Hepatocyte (in vitro differentiated cells): ENCODE measurements at places on chromosomes 1 and 21. TPM values are rescaled to one million over a fixed set of nuclear protein-coding genes. Genes with fewer than 3 reads are reported as not detected.

DNA sequence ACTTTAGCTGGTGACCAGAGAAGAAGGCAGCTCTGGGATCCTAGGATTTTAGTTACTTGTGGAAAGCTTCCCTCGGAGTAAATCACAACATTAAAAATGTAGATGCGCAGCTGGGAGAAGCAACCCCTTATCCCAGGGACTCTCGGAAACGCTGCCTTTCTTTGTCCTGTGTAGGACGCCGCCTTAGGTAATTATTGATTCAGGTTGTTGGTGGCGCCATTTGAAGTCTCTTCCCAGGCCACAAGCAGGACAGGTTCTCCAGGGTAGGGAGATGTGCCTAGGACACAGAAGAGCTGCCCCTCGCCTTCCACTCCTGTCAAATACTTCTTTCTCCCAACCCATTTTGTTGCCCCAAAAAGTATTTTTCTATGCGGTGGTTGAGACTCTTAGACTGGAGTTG, 10.3 kb downstream of the SLC37A1 start:
- peak; percentile 48 for DNase-seq

- DNase-seq, result peak; percentile 77
These were observed 7.0 kb upstream of the KCNC4 start for GRCh38 chr1:110203021-110203661.

GJC2 gene
- 0.40 and 0.63 TPM in 2 replicates for polyA plus RNA-seq

GRCh38 chr1:204872262-204872881, 1.7 kb downstream of the NFASC start:
- DNase-seq, result no peak

DNA sequence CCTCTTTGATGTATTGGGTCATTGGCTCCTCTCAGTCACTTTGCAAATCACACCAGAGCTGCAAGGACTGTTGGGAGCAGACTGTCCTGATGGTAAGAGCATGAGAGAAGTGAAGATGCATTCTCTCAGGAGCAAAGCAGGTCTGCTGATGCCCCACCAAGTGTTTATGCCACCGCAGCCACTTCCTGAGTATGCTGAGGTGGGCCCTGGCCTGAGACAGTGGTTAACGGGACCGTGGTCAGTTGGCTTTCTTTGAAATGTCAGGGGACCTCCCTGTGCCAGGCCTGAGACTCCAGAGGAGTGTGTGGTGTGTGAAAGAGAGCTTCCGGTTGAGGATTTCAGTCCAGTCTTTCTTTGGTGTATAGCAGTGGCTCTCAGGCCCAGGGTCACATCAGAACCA, 79.4 kb downstream of the SPATA46 start:
- DNase-seq, result no peak

- no peak for DNase-seq
These were observed 154.4 kb downstream of the SETD4 start for GRCh38 chr21:35905963-35906345.

DNA sequence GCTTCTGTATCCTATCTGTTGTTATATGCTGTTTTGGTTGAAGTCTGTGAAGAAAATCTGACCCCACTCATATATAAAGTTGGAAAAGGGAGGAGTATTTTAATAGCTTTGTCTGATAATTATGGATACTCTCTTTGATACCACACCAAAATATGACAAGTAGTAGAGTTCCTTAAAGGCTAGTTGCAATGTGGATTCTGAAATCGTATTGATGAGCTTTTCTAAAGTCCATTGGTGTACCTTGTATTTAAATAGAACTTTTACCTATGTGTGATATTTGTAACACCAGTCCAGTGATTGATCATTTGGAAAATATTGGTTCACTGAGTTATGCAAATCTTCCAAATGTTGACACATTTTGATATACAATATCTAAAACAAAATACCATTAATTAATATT, 7.7 kb downstream of the GAS5 start:
- DNase-seq, result no peak

GRCh38 chr1:167510881-167511280, 7.4 kb downstream of the CD247 start:
- no peak for DNase-seq

DNA sequence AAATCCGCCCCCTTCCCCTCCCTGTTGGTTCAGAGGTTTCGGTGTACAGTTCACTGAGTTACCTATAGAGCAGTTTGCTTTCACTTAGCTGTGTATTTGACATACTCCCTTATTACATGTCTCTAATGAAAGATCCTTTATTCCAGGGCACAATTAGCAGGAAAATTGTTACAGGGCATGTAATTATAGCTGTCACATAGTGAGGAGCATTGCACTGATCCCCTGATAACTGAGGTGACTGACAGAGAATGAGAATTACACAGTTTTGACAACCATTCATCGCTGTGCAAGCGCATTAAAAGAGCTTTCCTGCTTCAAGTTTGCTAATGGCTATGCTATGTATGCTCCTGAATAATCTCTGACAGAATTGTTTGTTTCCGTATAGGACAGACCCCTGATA, 26.9 kb downstream of the DAP3 start:
- no peak for DNase-seq

SPATA45 gene
- 0.44 and 0.57 TPM in 2 replicates for polyA plus RNA-seq

GRCh38 chr1:68217060-68217554, 15.2 kb downstream of the WLS start:
- no peak for DNase-seq

DNA sequence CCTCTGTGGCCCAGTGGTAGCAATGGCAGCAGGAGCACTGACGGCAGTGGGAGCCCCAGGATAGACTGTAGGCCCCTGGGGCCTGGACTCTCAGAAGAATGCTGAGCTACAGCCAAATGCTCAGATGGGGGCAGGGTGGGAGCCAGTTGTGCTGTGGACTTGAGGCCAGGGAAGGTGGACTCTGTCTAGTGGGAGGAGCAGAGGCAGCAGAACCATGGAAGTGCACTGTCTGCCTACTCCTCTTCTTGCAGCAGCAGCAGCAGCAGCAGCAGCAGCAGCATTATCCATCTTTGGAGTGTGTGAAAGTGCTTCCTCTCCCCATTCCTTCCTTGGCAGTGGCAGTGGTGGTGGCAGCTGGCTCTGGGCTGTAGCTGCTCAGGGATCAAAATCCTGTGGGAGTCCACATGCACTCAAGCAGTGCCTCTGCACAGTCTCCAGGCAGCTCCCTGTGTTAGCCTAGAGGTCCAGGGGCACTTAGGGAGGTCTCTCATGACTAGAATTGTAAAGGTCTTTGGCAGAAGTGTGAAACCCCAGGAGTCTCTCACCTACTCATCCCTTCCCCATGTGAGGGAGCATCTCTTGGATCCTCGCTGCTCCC, 917.9 kb upstream of the B3GALT2 start:
- DNase-seq, result peak; percentile 19

DNA sequence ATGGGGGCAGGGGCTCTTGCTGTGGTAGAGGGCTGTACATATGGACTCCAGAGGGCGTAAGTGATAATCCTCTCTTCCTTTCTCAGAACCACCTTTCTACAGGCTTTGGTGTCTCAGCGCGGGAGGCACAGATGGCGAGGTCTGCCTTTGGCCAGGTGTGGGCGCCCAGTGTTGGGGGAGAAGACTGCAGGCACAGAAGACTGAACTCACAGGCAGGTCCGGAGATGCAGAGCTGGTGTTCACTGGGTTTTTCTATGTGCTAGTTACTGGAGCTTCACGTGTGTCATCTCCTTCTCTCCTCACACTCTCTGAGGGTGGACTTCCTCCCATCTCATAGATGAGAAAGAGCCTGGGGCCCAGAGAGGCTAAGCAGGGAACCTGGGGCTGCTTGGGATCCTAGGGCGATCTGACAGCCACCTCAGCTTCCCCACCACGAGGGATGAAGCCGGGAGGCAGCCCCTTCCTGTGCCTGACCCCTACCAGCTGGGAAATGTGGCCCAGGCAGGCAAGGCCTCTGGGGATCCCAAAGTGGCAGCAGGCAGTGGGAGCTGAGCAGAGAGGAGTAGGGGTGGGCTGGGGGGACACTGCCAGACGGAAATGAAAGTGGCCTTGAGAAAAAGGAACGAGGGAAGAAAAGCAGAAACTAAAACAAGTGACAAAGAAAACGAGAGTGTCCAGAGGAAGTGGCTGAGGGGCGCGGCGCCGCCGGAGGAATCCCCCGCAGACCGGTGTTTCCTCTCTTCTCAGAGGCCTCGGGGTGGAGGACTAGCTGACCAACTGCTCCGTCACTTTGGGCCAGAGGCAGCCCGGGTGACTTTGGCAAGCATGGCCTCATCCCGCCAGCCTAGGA, 191.6 kb downstream of the HIVEP3 start:
- no peak for DNase-seq

DNA sequence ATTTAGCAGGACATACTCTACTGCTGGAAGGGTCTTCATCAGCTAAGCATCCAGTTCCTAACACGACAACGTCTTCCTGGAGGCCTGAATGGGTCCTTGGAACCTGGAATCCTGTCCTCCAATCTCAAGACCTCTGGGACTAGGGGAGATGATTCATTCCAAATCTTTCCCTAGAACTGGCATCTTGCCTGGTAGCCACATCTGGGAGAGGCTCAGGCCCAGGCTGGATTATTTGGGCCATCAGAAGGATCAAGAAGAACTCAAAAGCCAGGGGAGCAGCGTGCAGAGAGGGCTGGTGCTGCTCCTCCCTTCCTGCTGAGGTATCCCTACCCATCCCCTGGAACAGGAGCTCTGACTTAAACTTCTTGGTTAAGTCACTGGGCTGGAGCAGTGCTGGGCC, 2.8 kb upstream of the PHLDA3 start:
- no peak for DNase-seq

DNA sequence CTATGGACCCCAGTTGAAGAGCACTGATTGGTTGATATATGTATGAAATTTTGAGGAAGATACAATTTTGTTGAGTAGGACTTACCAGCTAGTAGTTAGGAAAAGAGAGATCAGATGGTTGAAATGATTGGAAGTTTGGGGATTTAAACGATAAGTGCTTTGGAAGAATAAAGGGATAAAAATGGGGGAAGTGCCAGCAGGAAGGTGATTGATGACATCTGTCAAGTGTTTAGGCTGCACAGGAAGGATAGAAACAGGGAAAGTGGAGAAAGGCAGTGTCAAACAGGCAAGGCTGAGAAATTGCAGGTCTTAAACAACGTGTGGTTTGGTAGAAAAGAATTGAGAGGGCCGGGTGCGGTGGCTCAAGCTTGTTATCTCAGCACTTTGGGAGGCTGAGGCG, 22.3 kb downstream of the PDC start:
- no peak for DNase-seq

GRCh38 chr1:41566274-41566885, 81.9 kb upstream of the EDN2 start:
- no peak for DNase-seq

MORN1 gene
- polyA plus RNA-seq, result 4.5 and 7.8 TPM in 2 replicates

- peak; percentile 97 for DNase-seq
These were observed at the start of gene RERE for GRCh38 chr1:8817412-8818324. TSS of gene RERE (minus strand) at chr1:8817640.

DNA sequence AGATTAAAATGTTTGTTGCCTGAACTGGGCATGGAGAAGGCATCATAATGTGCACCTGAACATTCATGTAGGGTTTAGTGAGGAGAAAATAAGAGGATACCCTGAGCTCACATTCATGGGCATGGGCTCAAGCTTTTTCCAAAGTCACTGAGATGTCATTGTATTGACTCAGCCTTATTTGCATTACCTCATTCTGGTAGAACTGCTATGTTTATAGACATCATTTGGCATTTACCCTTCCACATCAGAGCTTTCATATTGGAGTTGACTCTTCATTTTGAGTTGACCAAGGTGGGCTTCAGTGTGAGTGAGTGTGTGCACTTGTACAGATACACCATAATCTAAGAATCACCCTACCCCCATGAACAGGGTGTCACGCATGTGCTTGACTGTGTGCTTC, 143.2 kb downstream of the PBX1 start:
- no peak for DNase-seq

DYRK1A gene
- 4.9 and 6.7 TPM in 2 replicates for polyA plus RNA-seq
